ENCODE measurements at places on chromosomes 7 and 10. TPM values are rescaled to one million over a fixed set of nuclear protein-coding genes. Genes with fewer than 3 reads are reported as not detected.

C10orf67 gene
- 0.19 TPM for total RNA-seq

CACNB2 gene
- total RNA-seq = 0.19 TPM

ADAM8 gene
- total RNA-seq = 0.85 TPM

PTF1A gene
- not detected for total RNA-seq

ACTR3C gene
- total RNA-seq = 0.19 TPM

HOXA3 gene
- total RNA-seq = under 0.01 TPM

GHRHR gene
- not detected for total RNA-seq

SEMA3C gene
- 195 TPM for total RNA-seq

PDLIM1 gene
- total RNA-seq = 26.3 TPM

HACD1 gene
- total RNA-seq = 30.5 TPM

PLPP4 gene
- total RNA-seq = 15.0 TPM

SFMBT2 gene
- total RNA-seq = 0.19 TPM

GRB10 gene
- total RNA-seq = 60.4 TPM

TAS2R41 gene
- not detected for total RNA-seq

GJD4 gene
- total RNA-seq = not detected

SMARCD3 gene
- total RNA-seq = 30.3 TPM

ABCC2 gene
- 0.19 TPM for total RNA-seq

DKK1 gene
- 174 TPM for total RNA-seq

LRRC18 gene
- total RNA-seq = not detected

MEIG1 gene
- not detected for total RNA-seq

CDHR1 gene
- total RNA-seq = 0.19 TPM

ZNF248 gene
- 4.6 TPM for total RNA-seq

RADIL gene
- total RNA-seq = 0.38 TPM

PRSS2 gene
- not detected for total RNA-seq

ABHD11 gene
- 5.4 TPM for total RNA-seq

GRID1 gene
- not detected for total RNA-seq

VCL gene
- 186 TPM for total RNA-seq

METTL27 gene
- 9.9 TPM for total RNA-seq

DMBT1 gene
- total RNA-seq = under 0.01 TPM

HECTD2 gene
- 8.7 TPM for total RNA-seq

CUEDC2 gene
- 39.2 TPM for total RNA-seq

RSPH10B gene
- 0.56 TPM for total RNA-seq

MMP21 gene
- total RNA-seq = not detected

FLNC gene
- total RNA-seq = 417 TPM

ZC3HAV1L gene
- total RNA-seq = 13.5 TPM

TBATA gene
- not detected for total RNA-seq

RNF32 gene
- total RNA-seq = 0.77 TPM

PARD3 gene
- total RNA-seq = 67.1 TPM

GRM3 gene
- not detected for total RNA-seq

GDF2 gene
- not detected for total RNA-seq

ZNF479 gene
- total RNA-seq = not detected

RTKN2 gene
- 1.1 TPM for total RNA-seq

ANLN gene
- 118 TPM for total RNA-seq

SYT15B gene
- 0.28 TPM for total RNA-seq

KCNH2 gene
- not detected for total RNA-seq

WDR86 gene
- not detected for total RNA-seq

CACNA2D1 gene
- total RNA-seq = 263 TPM

CHST3 gene
- total RNA-seq = 19.4 TPM

AMPH gene
- total RNA-seq = 1.2 TPM
